ENCODE measurements at places on chromosomes 5 and 9.

- DNase-seq, result no peak
Observed at GRCh38 chr9:128102196-128102595, 25.3 kb downstream of the PTGES2 start.

DNA sequence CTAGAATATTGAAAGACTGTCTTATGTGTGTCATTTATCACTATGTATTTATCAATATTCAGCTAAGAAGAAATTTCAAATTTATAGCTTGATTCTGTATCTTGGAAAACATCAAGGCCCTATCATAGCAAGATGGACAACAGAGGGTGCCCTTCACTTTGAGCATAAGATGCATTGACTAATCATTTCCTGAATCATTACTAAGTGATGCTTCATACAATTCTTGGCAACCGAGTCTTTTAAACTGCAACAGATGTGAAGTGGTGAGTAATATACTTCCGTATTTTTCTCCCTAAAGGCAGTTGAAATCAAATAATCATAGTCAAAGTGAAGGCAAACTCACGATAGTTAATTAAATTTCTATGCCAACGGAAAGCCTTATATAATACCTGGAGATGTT, 318.6 kb upstream of the RGMB start:
- no peak for DNase-seq

DNA sequence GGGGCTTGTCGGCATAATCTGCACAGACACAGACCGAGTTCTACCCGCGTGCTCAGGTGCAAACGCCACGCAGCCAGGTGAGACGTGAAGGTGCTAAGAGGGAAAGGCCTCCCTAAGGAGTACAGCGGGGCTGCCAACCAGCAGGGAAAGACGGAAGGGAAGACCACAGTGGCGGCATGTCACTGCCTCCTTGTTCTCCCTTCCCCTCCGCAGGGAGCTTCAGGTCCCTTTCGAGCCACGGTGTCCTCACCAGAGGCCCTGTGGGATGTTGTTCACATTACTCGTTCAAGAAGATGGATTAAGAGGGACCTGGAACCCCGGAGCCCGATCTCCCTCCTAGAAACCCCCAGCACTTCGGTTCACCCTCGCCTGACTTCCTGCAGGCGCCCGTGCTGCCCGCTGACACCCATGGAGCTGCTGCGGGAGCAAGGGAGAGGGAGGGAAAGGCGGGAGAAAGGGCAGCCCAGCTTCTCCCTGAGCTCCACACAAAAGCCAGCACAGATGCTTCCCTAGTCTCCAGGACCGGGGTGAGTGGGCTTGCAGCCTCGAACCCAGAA, 686 bp downstream of the BRD9 start:
- DNase-seq, result no peak

DNA sequence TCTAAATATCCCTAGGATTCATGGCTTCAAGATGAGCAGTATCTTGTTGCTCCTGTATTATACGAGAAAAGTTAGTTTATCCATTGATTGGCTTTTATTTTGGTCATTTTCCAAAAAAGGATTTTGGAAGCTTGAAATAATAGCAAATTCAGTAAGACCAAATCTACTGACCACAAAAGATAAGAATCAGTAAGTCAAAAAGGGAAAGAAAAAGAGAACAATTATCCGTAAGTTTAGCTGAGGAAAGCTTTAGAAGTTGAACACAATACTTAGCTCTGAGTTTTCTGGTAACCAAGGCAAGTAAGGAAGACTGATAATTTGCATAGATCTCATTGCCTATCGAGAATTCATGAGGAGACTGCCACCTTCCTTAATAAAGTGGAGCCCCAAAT, 9.1 kb downstream of the TGFBR1 start:
- DNase-seq, result no peak

- no peak for DNase-seq
Observed at GRCh38 chr5:1119312-1119831, 7.5 kb upstream of the SLC12A7 start.

DNA sequence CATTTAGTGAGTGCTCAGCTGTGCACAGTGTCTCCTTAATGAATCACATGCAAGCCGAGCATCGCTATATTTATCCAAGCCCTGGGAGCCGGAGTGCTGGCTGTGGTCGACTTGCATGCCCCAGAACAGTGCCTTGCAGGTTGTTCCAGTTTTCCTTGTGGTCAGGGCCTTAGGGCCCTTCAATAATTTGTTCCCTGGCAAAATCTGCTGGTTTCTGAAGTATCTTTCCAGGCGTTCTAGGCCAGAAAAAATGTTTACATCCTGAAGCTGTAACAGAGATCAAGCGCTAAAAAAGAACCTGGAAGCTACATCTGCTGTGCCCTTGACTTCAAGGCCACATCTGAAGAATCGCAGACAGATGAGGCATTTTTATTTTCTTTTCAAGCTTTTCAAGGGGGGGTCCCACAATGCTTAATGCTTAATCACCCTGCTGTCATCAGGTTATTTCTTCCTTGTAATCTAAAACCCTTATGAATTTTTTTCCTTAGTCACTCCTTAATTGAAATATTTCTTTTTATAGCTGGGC, 105.8 kb downstream of the DOCK2 start:
- DNase-seq, result no peak

- DNase-seq, result no peak
Observed at GRCh38 chr9:137148661-137149060, 9.7 kb downstream of the GRIN1 start.

- DNase-seq, result no peak
Observed at GRCh38 chr9:36834736-36835135, 199.3 kb downstream of the PAX5 start.

DNA sequence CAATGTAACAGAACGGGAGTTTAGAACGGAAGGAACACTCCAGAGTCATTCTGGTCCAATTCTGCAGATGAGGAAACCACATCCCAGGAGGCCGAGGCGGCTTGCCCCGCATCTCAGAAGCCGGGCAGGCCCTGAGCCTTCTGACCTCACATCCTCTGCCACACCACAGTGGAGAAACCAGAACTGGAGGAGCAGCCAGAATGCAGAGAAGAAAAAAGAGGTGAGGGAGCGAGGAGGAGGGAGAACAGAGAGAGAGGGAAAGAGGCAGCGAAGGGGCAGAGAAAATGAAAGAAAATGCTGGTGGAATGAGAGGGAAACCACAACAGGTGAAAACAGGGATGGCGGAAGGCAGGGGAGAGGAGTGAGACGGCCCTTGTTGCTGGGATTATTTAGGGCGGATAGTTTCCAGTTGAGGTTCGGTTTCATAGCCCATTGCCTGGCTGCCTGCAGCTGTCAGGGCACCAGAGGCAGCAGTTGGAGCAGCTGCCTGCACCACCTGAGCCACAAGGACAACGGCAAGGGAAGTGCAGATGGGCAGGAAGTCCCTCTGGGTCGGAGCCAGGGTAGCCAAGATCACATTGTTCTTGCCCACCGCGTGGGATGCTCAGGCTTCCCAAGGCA, at the start of gene HMHB1:
TSS of gene HMHB1 (plus strand) at position 77 of the 621 bp plus-strand sequence.
- peak; percentile 62 for DNase-seq

GRCh38 chr5:112694853-112695709, 42.6 kb upstream of the APC start:
- no peak for DNase-seq

DNA sequence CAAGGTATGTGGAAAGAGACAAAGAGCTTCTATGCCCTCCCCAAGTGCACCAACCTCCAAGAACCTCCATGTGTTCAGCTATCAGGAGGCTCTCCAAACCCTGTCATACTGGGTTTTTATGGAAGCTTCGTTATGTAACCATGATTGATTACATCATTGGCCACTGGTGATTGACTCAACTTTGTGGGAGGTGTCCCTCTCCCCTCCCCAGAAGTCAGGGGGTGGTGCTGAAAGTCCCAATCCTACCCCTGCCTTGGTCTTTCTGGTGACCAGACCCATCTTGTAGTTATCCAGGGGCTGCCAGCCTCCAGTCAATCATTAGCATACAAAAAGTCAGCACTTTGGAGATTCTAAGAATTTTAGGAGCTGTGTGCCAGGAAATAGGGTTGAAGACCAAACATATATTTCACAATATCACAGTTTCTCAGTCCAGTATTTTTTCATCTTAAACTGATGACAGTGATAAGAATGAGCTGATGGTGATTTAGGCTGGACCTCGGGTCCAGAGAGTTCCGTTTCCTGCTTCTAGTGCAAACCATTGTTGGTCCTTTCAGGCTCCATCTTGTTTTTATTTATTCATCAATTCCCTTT, 27.3 kb upstream of the FANCC start:
- no peak for DNase-seq

DNA sequence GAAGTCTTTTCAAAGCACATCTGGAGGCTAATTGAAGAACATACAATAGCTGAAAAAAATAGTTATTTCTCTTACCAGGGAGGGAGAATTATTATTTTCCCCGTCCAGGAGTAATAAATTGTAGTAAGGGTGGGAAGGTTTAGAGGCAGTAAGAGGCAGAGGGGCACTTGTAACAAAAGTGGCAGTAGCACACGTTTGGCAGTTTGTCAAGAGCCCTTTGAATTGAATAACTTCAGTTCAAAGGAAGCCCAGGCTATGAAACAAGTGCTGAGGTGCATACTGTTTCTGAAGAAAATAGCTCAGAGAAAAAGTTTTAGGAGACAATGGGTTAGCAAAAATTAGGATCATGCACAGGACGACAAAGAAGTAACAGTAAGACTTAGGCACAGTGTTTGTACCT, 451.3 kb downstream of the LRRC70 start:
- no peak for DNase-seq

DNA sequence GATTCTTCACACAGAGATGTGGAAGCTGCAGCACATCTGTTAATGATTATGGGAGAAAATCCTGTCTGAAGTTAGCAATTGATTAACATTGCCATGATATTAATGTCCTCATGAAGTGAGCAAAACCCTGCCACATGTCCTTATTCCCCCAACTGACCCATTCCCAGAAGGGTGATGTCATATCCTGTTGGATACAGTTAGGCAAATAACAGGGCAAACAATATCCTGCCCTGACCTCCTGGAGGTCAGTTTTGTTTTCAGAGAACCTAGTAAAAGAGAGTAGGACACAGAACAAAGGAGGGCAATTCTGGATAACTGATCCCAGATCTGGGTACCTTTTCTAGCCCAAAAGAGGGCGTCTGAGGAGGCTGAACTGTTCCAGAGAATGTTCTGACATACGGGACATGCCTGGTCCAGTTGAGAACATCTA, 11.0 kb downstream of the ABLIM3 start:
- no peak for DNase-seq

- DNase-seq, result no peak
Observed at GRCh38 chr5:4520559-4520958, 619.6 kb upstream of the ADAMTS16 start.

- no peak for DNase-seq
Observed at GRCh38 chr5:83306572-83307241, 164.8 kb upstream of the VCAN start.

DNA sequence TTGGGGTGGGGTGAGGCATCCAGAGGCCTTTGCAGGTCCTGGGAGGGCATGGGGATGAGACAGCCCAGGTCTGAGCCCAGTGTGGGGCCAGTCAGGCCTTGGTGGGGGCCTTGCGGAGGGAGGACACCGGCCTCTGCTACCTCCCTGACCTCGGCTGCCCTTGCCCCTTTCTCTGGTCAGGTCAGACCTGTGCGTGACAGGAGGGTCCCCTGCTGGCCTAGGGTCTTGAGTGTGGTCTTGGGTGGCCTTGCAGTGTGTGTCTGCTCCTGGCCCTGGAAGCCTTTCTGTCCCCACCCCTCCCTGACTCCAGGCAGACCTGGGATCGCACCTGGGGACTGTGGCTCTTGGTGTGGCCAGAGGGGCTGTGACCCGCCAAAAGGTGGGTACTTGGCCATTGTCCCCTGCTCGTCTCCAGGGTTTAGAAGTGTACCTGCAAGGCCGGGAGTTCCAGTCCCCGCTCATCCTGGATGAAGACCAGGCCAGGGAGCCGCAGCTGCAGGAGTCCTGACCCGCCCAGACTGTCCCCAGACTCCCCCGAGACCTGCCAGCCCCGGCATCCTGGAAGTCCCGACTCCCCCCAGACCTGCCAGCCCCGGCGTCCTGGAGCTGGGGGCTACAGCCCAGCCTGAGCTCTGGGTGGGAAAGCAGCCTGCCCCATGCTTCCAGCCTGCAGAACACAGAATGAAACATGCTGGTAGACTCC, 4.4 kb upstream of the MAN1B1 start:
- no peak for DNase-seq

- no peak for DNase-seq
Observed at GRCh38 chr5:35922468-35922867, 16.0 kb downstream of the CAPSL start.

GRCh38 chr5:36696059-36696673, 89.8 kb downstream of the SLC1A3 start:
- peak; percentile 79 for DNase-seq

- DNase-seq, result no peak
Observed at GRCh38 chr5:101608322-101608721, 687.8 kb downstream of the SLCO4C1 start.

DNA sequence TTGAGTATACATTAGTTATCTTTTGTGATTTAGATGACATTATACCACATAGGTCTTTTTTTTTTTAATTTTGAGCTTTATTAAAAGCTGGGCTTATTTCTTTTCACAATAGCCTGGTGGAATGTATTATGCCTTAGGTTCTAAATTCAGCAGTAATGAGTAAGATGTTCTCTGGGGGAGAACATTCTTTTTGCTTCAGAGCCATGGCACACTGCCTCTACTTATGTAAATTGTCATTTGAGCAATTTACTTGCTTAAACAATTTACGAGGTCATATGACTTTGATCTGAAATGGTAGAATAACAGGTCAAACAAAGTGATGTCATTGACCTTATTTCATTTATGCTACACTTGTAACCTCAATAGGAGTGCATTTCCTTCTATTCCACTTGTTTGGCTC, 154.2 kb downstream of the FOCAD start:
- no peak for DNase-seq

GRCh38 chr9:76245518-76245917, 148.7 kb downstream of the RFK start:
- DNase-seq, result no peak

- no peak for DNase-seq
Observed at GRCh38 chr9:111190347-111190746, 139.7 kb downstream of the OR2K2 start.

DNA sequence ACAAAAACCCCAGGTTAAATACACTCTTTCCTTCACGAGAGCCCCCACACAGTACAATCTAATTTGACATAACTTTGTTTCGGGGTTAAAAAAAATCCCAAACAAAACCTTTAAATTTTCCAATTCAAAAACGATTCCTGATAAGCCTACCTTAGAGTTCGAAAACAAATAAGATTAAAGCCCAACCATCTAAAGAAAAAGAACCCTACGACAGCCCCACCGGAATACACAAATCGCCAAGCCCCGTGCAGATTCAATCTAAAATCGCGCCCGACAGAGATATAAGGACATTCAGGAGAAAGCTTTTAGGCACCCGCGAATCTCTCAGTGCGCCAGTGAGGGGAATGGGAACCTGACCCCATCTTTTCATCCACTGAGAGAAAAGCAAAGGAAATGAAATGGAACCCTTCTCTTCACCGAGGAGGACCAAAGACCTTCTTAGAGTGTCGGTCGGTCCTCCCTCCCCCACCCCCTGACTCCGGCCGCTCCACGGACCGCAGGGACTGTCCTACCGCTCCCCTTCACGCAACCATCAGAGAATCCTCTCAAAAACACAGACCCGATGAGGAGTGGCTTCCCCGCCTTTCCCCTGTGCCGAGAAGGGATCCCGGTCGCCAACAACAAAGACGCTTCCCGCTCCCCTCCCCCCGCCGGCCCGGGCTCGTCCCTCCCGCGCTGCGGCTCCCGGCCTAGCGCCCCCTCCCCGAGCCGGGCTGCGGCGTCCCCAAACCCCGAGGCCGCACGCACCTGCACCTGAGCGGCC, 925 bp downstream of the ABHD17B start:
- DNase-seq, result peak; percentile 51

- peak; percentile 27 for DNase-seq
Observed at GRCh38 chr9:121122246-121123032, 47.7 kb downstream of the CNTRL start.
